CD4-positive, alpha-beta T cell treated with Interleukin-4 for 4 hours (primary cell): ENCODE measurements at places on chromosomes 4 and X.

DNA sequence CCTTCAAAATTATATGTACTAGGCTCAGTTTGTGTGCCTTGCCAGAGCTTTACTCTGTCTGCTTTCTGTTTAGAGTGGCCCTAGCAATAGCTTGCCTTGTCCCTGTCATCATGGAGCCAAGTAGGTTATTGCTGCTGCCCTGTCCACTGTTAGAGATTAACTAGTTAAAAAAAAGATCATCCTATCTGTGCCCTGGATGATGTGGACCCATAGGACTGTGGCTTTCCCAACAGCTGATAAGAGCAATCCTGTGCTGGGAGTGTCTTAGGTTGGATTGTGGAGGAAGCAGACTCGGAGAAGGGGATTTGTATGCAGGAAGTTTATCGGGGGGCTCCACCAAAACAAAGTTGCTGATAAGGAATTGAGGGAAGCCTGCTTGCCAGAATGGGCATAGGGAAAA is 23.8 kb downstream of the PPP1R2C start:
- no peak for DNase-seq

DNA sequence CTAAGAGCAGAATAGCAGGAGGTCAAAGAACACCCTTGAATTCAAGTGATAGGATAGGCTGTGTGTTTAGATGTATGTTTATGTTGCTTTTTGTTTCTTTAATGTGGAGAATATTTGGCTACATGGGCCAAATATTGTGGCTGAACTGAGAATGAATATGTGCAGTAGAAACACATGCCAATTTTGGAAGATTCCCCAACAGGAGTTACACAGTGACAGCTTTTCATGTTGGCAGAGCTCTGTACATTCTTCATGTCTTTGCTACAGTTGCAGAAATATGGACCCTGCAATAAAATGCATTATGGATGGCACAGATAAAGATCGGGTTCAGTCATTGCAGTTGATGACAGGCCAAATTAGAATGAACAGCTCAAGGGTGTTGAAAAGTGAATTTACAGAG is 82.8 kb upstream of the SLC4A4 start:
- no peak for DNase-seq

- no peak for DNase-seq
These were observed 32.4 kb upstream of the SORCS2 start for GRCh38 chr4:7159923-7160322.

- no peak for DNase-seq
These were observed 34.2 kb downstream of the CEP135 start for GRCh38 chr4:55982976-55983375.

DNA sequence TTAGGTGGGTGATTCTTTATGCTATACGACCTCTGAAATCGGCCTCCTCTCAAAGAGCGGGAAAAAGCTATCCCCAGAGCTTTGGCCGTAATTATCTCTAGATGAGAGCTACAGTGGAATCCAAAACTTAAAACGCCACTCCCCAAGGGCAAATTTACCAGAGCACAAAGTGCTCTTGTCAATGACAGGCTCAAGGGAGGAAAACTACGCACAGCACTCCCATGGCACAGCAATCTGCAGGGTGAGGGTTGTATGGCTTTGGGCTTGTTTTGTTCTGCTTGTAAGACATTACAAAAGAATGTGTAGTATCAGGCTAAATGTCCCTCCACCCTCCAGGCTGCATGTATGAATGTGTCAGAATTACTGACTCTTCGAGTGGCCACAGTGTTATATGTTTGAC is 44.0 kb downstream of the ARHGEF6 start:
- DNase-seq: no peak

GRCh38 chrX:15745179-15745578 is 7.1 kb downstream of the CA5B start:
- no peak for DNase-seq

DNA sequence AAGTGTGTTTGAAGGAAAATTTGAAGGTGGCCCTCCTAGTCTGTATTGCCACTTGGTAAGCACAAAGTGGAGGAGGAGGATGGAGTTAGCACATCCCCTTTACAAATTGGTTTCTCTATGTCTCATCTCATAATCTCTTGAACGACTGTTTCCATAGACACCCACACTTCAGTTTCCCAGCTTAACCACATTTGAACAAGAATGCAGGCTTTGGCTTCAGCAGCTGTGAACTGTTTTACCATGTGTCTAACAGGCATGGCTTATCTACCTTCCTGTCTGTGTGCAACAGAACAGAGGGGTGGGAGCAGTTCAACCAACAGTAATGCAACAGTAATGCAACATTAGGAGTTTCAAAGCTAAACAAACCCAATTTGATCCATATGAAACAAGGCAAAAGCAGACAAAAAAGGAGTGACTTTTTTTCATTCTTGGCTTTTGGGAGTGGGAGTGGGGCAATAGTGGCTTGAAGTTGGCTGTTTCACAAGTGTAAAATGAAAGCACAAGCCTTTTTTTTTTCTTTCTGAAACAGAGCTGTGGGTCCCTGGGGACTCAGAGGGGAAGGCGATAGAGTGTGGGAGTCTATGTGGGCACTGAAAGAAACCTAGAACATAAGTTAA is 108.0 kb downstream of the ITM2A start:
- peak; percentile 86 for DNase-seq

DNA sequence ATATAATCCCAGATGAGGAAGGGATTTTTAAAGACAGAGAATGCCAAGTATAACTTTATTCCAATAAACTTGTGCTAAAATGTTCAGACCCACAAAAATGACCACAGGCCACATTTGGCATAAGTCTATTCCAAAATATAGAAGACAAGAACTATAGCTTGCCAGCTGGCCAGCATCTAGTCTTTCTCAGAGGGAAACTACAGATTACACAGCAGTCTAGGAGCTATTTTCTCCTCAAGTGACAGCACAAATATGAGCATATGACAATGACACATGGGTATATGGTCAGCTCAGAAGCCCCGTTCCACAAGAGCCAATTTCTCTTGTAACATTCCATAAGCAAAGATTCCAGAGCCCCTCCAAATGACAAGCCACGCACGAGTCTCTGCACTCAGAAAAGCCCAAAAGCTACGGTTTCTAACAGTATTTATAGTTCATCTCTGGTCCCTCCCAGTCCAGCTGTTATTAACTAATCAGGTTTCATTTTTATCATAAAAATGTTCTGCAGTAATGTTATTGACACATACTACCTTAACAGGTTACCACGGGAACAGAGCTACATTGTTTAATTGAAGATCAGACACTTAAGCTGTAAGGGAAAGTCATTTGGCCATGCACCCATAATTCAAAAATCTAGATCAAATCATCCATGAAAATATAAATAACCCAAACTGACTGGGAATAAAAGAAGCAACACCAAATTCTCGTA is 70.3 kb downstream of the RAB28 start:
- DNase-seq: no peak

GRCh38 chr4:153616006-153616555 is 68.0 kb upstream of the TLR2 start:
- DNase-seq: peak; percentile 37
